Liver (tissue), 10 donors: ENCODE measurements at places on chromosomes 2 and 18. TPM values are rescaled to one million over a fixed set of nuclear protein-coding genes. Genes with fewer than 3 reads are reported as not detected.
A peak's percentile ranks its signal among the peaks of the same experiment; 100 is the strongest.

DNA sequence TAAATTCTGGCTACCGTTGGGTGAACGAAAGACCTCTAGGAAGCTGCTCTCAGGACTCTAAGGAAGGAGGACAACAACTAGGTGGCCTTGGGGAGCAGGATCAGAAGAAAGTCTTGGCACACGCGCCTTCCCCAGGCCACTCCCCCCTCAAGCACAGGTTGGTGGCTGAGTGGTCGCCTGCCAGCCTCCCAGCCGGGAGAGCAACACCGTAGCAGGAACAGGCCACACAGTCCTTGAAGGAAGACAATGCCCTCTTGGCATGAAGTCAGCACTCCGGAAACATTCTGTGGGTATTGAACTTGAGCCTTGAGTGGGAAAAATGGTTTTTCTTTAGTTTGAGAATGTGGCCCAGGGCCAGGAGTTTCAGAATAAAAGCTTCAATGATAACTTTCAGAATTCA lies 87.4 kb upstream of the AGAP1 start:
- H3K4me3 ChIP-seq, result no peak overlapping the region
- H3K36me3 ChIP-seq, result no peaks in the 10 kb centered on the region
- H3K4me1 ChIP-seq, result no peaks in the 10 kb centered on the region
- no peak overlapping the region for H3K27ac ChIP-seq
- H3K27me3 ChIP-seq, result no peaks in the 10 kb centered on the region

- H3K27me3 ChIP-seq, result no peaks in the 10 kb centered on the region
- no peaks in the 10 kb centered on the region for H3K36me3 ChIP-seq
- H3K27ac ChIP-seq, result no peak overlapping the region
- H3K4me3 ChIP-seq, result no peak overlapping the region
- H3K4me1 ChIP-seq, result no peaks in the 10 kb centered on the region
These were observed 27.1 kb downstream of the CAMKMT start for GRCh38 chr2:44388877-44389276.

DNA sequence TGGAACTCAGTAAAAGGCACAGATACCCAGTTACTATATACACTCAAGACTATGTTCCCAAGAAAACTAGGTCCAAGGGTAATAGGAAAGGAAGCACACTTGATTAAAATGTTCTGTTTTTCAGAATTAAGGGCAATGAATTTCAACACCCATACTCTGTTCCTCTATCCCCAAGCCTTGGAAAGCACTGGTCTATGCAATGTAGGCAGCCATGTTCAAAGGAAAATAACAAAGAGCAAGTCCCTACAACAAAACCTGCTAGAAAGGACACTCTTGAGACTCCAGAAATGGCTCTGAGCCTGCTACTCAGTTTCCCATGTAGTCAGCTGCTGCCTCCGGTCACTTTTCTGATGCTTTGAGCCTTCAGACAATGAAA lies 6.8 kb downstream of the CYB5A start:
- H3K27ac ChIP-seq, result peak overlapping the region; percentile 87
- peaks cover 83% of the 10 kb centered on the region for H3K4me1 ChIP-seq
- peak overlapping the region; percentile 45 for H3K4me3 ChIP-seq
- H3K36me3 ChIP-seq, result no peaks in the 10 kb centered on the region
- DNase-seq, result no peak

BBS5 gene
- 2.1 TPM for total RNA-seq

FBLN7 gene
- 2.1 TPM for total RNA-seq

ASPRV1 gene
- total RNA-seq, result 0.75 TPM

GPC1 gene
- total RNA-seq, result 13.4 TPM
